Uterus (tissue), 4 donors: ENCODE measurements at places on chromosomes 7 and 10. TPM values are rescaled to one million over a fixed set of nuclear protein-coding genes. Genes with fewer than 3 reads are reported as not detected.
A peak's percentile ranks its signal among the peaks of the same experiment; 100 is the strongest.

DNA sequence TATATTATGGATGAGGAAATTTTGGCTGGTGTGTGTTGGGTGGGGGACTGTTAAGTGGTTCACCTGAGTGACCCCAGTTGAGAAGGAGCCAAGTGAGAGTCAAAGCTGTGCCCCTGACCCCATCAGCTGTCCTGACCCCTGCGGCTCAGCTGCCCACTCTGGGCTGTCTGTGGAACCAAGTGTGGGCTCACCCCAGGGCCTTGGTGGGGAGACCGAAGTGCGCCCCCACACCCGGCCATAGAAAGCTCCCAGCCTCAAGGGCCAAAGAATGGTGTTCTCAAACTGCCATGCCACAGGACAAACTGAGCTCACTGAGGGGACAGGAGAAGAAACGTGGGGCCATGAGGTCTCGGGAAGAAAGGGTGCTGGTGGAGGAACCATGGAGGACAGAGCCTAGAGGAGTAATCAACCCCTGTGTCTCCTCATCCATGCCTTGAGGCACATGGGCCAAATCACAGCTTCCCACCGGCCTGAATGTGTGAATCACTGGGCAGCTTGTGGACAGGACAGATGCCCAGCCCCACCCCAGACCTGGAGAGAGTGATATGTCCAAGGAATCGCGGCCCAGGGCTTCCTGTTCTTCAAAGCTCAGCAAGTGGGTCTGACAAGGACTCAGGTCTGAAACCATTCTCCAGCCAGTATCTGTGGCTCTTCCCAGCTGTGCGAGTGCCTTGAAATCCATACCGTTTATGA, 86.2 kb upstream of the CACUL1 start:
- DNase-seq: no peak

GRCh38 chr7:13286916-13287315, 599.5 kb downstream of the ARL4A start:
- no peak for DNase-seq

- no peak for DNase-seq
Observed at GRCh38 chr10:97426776-97427570, 982 bp downstream of the PGAM1 start.

DNA sequence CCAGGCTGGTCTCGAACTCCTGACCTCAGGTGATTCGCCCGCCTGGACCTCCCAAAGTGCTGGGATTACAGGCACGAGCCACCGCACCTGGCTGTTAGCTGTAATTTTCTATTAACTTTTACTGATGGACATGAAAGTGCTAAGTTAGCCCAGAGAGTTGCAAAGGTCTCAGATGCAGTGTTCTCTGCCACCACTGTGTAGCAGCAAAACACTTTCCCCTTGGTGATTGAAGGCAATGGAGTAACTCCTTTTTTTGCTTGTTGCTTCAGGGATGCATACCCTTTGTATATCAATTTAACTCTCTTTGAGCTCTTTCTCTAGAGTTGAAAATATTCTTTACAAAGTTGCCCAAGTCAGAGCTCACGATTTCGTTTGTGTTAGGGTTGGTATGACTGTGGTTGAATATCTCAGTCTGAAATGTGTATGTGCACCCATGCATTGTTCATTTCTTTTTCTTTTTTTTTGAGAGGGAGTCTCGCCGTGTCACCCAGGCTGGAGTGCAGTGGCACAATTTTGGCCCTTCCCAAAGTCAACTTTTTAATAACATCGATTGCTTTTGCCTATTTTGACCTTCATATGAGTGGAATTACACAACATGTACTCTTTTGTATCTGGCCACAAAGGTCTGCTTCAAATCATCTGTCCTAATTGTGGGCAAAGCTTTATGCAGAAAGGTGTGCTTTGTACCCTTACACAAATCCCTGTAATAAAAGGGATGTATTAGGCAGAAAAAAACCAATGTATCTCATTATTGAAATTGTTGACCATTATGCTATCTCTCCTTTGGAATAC, 52.6 kb downstream of the GTF2I start:
- DNase-seq: no peak

DNA sequence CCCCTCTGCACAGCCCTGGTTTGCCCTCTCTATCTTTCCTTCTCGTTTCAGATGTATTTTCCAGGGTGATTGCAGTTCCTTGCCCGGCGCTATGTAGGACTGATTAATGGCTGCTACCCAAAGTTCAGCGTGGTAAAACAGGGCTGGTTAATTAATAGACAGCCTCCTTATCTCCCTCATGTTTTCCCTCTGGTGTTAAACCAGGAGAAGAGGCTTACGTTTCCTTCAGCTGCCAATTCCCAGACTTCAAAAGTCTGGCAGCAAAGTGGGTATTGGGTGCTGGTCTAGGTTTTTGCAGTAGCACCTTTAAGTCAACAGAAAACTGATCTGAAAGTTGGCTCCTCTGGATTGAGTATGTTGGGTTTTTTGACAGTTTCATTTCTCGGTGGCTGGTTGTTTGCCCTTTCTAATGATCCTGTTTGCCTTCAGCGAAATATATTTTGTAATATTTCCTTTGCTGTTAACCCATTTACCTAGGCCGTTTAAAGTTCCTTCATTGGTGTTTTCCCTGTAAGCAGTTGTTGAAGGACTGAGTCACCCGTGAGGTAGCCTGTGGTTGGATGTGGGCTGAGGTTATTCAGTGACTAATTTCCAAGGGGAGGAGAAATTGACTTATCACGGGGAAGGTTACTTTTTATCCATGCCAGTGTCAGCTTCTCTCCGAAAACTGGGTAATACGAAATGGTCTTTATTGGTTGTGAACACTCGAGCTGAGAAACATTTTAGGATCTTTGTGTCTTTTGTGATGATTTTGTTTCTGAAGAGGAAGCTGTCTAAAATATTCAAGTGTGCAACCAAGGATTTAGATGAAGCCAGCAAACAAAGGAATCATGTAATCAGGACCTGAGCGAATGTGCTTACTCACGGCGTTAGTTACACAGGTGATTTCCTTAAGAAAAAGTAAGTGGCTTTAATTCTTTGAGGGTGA, 257.2 kb downstream of the KIAA1217 start:
- no peak for DNase-seq

DNA sequence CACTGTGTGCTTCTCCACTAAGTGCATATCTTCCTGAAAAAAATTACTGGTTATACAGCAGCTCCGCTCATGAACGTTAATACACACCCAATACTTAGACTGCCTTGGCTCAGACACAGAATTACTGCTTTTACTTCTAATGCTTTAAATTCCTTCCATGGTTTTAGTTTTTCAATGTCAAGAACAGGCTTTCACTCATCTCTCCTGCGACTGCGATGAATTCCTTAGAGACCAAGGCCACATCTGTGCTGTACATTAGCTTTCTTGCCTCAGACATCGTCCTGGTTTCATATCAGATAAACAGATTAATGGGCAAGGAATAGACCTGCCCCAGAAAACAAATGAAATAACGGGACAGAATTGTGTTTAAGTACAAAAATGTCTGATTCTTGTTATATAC, 120.2 kb downstream of the CYP26A1 start:
- DNase-seq: no peak

- DNase-seq: no peak
Observed at GRCh38 chr7:124575176-124575575, 190.4 kb downstream of the GPR37 start.

DNA sequence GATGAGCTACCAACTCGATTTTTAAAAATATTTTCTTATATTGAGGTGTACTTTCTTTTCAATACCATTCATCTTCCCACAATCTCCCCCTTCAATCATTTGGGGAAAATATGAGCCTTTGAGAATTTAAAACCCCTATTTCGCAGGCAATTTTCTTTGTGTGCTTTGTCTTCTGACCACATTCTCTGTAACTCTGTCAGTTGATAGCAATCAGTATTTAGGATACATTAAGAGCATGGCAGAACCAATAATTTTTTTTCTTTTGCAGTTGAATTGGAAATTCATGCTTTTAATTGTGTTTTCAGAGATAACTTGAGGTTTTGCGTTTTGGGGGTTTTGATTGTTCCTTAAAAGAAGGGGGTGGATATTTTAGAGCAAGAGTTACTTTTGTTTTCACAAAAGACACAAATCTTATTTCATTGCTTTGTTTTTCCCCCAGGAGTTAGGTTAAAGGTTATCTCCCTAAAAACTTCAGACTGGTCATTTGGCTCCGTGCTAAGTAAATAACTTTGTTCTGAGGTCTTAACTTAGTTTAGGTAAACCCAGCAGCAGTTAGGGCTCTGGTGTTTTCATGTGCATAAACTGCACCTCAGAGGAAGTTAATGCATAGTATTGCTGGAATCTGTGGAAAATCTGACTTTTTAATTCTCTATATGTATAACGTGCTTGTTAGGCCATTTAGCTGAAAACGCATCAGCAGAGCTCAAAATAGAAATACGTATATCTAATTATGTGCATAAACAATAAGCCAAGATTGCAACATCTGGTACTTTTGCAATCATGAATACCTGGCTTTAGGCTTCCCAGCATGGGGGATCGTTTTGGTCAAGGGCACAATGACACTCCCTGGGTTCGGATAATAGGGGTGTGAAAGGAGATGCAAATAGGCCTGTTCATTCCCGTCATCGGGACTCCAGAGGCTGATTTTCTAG, 676.4 kb upstream of the ANKRD30A start:
- no peak for DNase-seq

- no peak for DNase-seq
Observed at GRCh38 chr10:101446947-101447346, 93.0 kb downstream of the BTRC start.

GRCh38 chr7:4631380-4632179, 50.5 kb upstream of the FOXK1 start:
- peak; percentile 88 for DNase-seq

DNA sequence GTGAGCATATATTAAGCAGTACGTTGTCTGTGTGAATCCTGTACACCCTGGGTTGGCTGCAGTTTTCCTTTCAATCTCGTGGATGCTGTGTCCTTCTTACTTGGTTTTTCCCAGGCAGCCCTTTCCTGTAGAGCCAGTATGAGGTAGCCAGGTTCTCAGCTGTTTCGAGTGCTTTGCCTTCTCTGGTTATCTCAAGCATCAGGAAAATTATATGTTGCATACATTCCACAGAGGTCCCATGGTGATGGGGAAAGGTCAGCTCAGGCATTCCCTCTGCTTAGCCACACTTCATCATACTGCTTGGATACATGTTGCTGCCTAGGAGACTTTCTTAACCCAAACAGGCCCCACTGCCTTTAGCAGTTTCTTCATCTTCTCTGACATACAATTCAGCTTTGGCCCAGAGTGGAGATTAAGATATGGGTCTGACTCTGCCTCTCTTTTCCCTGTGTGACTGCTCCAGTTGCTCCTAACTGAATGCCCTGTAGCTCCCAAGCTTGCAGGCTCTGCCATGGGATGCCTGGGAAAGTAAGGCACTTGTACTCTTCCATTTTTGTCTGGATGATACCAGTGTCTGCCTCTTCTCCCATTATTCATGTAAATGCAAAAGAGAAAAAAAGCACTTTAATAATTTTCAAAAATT, 11.3 kb downstream of the GNAI1 start:
- DNase-seq: no peak

DNA sequence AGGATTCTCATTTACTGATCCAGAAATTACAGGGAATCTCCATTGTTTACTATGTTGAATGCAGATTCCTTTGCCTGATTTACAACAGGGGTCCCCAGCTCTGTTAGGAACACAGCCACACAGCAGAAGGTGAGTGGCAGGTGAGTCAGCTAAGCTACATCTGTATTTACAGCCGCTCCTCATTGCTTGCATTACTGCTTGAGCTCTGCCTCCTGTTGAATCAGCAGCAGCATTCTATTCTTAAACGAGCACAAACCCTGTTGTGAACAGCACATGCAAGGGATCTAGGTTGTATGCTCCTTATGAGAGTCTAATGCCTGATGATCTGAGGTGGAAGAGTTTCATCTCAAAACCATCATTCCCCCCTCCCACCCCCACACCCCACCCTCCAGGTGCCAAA, 23.3 kb upstream of the CELF2 start:
- DNase-seq: no peak

GRCh38 chr10:90856964-90857634, 740 bp downstream of the HTR7 start:
- peak; percentile 16 for DNase-seq

DNA sequence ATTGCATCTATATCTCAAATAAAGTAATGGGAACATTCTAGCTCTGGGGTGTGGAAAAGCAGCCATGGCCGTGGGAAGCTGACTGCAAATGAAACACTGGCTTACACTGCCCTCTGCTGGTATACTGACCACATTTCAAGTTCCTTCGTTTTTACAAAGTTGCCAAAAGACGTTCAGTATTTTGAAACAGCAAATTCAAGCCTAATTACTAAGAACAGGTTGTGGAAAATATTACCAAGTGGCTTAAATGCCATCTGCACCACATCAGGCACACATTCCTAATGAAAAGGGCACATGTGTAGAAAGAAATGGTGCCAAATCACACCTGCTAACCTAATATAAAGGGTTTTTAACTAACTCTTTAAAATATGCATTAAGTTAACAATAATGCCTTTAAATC, 83.9 kb downstream of the JAZF1 start:
- peak; percentile 74 for DNase-seq

DNA sequence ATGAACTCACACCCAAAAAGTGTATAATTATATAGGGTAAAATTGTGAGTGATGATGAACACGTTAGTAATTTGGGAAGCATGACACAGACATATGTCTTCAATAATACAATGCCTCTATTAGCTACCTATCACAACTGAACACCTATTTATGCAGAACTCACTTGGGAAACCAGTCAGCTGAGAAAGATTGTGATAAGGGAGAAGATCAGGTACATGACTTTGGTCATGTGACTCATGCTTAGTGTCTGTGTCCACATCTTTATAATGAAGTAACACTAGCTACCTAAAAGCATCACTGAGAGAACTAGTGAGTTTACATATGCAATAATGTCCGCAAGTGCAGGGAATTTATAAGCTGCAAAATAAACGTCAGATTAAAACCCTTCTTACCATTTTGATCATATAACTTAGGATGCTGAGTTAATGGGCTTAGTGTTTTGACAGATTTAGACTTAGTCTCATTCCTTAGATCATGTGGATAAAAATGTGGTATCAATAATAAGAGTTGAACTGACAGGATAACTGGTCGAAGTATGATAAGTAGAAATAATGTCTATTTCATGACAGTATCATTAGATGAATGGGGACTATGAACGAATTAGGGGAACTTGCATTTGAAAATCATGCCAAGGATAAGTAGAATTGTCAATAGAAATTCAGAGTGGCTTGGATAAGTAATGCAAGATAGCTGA, 11.6 kb downstream of the VWDE start:
- DNase-seq: no peak

DNA sequence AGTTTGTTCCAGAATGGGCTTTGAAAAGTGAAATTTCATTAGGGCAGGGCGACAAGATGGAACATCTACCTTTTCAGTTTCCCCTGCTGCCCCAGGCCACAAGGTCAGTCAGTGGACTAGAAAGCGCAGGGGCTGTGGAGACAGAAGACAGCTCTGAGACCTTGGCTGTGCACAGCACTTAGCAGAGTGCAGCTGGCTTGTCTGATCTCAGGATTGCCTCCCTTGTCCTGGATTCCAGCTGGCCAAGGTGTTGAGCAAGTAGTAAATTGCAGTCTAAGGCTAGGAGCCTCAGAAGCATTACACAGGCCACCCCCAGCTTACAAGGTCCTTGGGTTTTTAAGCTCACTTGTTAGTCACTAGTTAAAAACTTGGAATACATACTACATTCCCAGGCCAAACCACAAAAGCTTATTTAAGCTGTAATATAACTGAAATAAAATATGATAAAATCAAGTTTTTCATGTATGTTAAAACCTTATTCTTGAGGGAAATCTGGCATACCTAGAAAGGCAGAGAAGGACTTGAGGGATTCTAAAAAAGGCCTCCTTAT, 67.3 kb upstream of the NPY start:
- no peak for DNase-seq

Gene ZNF467
- 15.4 TPM for total RNA-seq

Gene OPALIN
- not detected for total RNA-seq

Gene BAMBI
- 17.9 TPM for total RNA-seq

Gene EPHB6
- total RNA-seq: 22.6 TPM

Gene MMP21
- 0.21 TPM for total RNA-seq

Gene CDHR1
- under 0.01 TPM for total RNA-seq

Gene NOC3L
- 8.2 TPM for total RNA-seq

Gene KLHL7
- total RNA-seq: 136 TPM
